CD4-positive, alpha-beta T cell treated with Interleukin-15 for 4 hours (primary cell): ENCODE measurements at places on chromosomes 7 and 10.

DNA sequence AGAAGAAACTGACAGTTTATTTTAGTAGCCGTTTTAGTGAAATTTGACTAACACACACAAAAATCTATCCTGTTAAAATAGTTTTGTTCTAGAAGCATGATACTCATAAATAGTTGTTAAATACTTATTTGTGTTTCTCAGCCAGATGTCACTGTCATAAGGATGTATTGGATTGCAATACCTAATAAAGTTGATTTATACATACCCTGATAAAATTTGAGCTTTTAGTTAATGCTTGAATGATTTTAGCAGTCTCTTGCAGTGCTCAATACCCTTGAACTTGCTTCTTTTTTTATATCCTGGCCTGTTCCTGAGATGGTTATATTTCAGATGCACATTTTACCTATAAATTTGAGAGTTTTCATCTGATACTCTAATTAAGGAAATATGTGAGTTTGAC, 10.1 kb downstream of the ING3 start:
- no peak for DNase-seq

DNA sequence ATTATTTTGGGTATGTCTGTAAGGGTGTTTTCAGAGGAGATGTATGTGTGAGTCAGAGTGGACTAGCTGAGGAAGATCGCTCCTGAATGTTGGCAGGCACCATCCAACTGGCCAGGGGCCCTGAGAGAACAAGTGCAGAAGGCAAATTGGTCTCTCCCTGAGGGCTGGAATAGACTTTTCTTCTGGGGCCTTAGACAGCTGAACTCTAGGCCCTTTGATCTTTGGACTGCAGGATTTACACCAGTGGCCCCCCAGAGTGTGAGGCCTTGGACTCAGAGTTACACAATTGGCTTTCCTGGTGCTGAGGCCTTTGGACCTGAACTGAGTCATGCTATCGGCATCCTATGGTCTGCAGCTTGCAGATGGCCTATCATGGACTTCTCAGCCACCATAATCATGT, 217.2 kb downstream of the REEP3 start:
- DNase-seq = no peak

DNA sequence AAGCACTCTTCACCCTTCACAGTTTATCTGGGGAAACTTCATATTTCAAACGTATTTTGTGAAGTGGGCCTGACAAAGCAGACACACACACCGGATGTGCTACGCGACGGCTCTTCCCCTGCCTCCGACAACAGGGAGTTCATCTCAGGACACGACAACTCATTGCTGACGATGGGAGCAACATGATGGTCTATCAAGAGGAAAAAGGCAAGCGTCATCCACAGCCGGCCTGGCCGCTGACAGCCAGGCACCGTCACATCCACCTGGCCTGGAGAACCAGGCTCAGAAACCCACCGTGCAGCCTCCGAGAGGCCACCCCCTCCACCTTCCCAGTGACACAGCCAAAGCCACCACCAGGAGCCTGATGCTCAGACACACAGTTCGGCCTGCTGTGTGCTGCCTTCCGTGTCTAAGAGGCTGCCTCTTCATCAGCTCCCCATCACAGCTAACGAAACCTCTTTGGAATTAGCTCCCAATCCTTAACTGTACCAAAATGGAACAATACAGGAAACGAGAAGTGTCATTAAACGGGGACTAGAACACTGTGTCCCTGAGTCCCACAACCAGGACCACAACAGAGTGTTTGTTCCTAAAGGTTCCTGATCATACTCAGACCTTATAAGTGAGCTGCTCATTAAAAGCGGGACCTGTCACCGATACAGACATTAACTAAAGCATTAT, 76.7 kb downstream of the SFMBT2 start:
- no peak for DNase-seq

DNA sequence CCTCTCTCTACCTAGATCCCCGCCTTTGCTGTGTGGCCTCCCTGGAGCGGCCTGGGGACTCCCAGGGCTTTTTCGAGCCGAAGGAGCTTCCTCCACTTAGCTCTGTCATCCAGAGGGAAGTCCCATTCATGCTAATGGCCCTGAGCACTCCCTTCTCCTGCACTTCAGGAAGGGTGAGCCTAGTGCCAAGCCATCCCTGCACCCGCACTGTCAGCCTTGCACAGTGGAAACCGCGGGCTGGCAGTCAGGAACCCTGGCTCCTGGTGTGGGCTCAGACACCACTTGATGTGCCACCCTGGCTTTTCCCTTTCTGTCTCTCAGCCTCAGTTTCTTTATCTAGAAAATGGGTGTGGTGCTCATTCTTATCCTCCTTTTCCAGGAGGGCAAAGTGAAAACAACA, 131.6 kb downstream of the ZMIZ1 start:
- no peak for DNase-seq

GRCh38 chr7:80997841-80998240, 79.0 kb upstream of the SEMA3C start:
- DNase-seq = no peak
